ENCODE measurements at places on chromosomes 5 and 9. TPM values are rescaled to one million over a fixed set of nuclear protein-coding genes. Genes with fewer than 3 reads are reported as not detected.

PAEP gene
- total RNA-seq, result not detected

HRH2 gene
- total RNA-seq, result 1.3 TPM

GAPT gene
- not detected for total RNA-seq

TMEFF1 gene
- total RNA-seq, result 9.1 TPM

CD274 gene
- total RNA-seq, result 2.9 TPM

GAS1 gene
- total RNA-seq, result 980 TPM

NUTM2F gene
- not detected for total RNA-seq

PCDHGA12 gene
- 37.8 TPM for total RNA-seq

FAM170A gene
- not detected for total RNA-seq

CLTA gene
- 131 TPM for total RNA-seq

BSPRY gene
- not detected for total RNA-seq

DOCK2 gene
- total RNA-seq, result 5.7 TPM

CBY3 gene
- total RNA-seq, result not detected

TMEM252 gene
- not detected for total RNA-seq

GARIN3 gene
- not detected for total RNA-seq

MAMDC4 gene
- total RNA-seq, result 1.1 TPM

PTCH1 gene
- total RNA-seq, result 6.7 TPM

FGF1 gene
- 11.5 TPM for total RNA-seq

SLIT3 gene
- total RNA-seq, result 112 TPM

HTR4 gene
- not detected for total RNA-seq

GEMIN5 gene
- total RNA-seq, result 21.6 TPM

SLC25A51 gene
- total RNA-seq, result 94.4 TPM

NIPAL4 gene
- 0.12 TPM for total RNA-seq

PGM5 gene
- 0.85 TPM for total RNA-seq

GABRP gene
- total RNA-seq, result not detected

ADAMTS2 gene
- 29.5 TPM for total RNA-seq

HAVCR1 gene
- total RNA-seq, result not detected

PCDHGB1 gene
- 3.5 TPM for total RNA-seq

PITX1 gene
- 0.81 TPM for total RNA-seq

BAAT gene
- total RNA-seq, result not detected

ISL1 gene
- not detected for total RNA-seq

BTNL9 gene
- total RNA-seq, result not detected

TMOD1 gene
- not detected for total RNA-seq

QSOX2 gene
- 10.9 TPM for total RNA-seq

C5orf58 gene
- not detected for total RNA-seq

ADAMTS12 gene
- total RNA-seq, result 12.9 TPM

NSG2 gene
- not detected for total RNA-seq

TEX48 gene
- not detected for total RNA-seq

KIF4B gene
- under 0.01 TPM for total RNA-seq

SLC4A9 gene
- not detected for total RNA-seq

Measured in hair follicle dermal papilla cell (primary cell).